ENCODE measurements at places on chromosomes 6 and 20.

- DNase-seq: no peak
These were observed at the start of gene MAPK13 for GRCh38 chr6:36129941-36130666. MAPK13 (plus strand) TSS chr6:36130513; CDS start chr6:36130583, 70 bp downstream.

DNA sequence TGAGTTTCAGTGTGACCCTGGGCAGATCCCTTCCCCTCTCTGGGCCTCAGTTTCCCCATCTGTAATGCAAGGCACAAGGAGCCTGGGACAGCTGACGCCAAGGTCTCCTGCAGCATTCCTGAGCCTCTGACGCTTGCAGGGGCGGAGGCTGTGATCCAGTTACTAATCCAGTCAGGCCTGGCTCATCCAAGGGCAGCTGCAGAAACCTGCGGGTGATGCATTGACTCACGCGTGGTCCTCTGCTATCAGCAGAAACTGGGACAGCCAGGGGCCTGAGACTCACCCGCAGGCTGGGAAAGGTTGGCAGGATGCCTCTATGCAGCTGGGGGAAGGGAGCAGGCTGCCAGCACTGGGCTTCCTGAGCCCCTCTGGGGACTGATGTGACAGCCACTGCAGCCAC, 65.0 kb upstream of the SIRPA start:
- no peak for DNase-seq

- DNase-seq: no peak
These were observed at the start of gene GLYATL3 for GRCh38 chr6:49499623-49500022. GLYATL3 (plus strand) TSS chr6:49499923; CDS start chr6:49511991, 12,068 bp downstream.

DNA sequence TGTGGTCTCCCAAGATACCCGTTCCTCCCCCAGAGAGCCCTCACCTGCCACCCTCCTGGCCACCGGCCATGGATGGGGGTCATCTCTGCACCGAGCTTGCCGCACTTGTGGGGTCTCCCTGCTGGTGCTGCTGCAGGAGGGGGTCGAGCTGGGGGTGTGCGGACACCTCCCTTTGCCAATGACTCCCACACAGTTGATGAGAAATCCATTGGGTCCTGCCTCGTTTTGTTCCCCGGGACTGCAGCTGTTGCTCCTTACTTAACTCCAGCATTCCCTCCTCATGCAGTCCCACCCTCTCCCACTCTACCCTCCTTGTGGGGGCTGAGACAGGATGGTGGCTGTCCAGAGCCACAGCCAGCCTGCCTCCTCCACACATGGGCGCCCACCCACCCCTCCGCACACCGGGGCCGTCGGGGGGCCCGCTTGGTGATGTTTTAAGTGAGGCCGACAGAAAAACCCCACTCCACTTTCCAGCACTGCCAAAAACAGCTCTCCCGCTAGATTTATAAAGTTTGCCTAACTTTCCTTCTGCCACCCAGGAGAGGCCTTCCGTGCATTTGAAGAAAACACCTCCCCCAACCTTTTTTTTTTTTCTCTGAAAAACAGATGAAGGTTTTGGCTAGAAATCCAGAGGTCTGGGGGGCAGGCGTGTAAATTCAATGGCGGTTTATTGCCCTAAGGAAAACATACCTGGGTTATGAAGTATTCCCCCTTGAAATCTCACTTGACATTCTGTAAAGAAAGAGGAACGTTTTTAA, 53.5 kb upstream of the APCDD1L start:
- no peak for DNase-seq

- no peak for DNase-seq
These were observed 646.6 kb upstream of the HS3ST5 start for GRCh38 chr6:114989279-114989964.

GRCh38 chr6:140045116-140045515, 670.7 kb upstream of the CITED2 start:
- no peak for DNase-seq

DNA sequence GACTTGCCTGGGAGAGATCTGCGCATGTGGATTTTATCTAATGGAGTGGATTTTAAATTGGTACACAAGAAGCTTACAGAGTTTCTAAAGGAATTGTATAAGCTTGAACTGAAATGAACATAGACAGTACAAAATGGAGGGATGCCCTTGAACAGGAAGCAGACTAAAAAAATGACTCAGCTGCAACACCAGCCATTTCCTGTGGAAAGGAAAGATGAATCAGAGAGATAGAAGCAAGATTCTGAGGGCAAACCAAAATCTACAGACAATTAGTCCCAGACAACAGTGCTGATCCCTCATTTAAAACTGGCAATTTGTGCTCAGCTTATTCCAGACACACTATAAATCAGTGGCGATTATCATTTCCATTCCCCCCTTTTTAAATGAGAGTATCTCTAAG, 114.6 kb upstream of the TCF21 start:
- DNase-seq: no peak

DNA sequence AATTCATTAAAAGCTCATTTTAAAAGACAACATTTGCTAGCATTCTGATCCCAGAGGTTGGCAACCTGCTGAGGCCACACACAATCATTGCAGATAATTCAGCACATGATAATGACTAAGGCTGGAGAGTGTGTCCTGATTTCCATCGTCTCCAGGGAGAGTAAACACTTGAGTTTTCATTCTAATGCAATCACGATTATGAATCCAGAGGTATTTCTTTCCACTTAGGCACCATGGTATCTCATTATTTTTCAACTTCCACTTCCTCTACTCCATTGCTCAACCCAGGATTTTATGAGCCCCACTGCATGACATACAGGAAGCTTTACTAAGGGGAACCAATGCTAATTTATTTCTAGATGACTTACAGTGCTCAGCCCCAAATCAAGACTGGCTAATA, 273.8 kb upstream of the AGPAT4 start:
- DNase-seq: no peak

DNA sequence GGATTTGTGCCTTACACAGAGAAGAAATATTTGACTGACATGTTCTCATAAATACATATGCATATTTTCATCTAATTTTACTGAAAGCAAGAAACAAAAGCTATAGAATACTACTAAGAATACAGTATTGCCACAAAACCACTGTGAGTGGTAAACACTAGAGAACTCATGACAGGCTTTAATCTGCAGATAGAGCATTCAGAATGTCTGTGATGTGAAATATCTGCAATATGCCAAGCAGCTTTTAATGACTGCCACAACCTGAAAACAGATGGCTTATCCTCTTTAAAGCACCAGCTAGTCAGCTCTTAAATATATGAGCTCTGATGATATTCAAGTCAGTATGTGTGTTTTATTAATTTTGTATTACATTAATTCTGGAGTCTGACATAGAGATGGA, 3.4 kb downstream of the NAPB start:
- no peak for DNase-seq

GRCh38 chr6:138484018-138484731, 15.1 kb downstream of the NHSL1 start:
- no peak for DNase-seq

GRCh38 chr6:141077355-141078333, 1055.1 kb upstream of the GJE1 start:
- DNase-seq: no peak

DNA sequence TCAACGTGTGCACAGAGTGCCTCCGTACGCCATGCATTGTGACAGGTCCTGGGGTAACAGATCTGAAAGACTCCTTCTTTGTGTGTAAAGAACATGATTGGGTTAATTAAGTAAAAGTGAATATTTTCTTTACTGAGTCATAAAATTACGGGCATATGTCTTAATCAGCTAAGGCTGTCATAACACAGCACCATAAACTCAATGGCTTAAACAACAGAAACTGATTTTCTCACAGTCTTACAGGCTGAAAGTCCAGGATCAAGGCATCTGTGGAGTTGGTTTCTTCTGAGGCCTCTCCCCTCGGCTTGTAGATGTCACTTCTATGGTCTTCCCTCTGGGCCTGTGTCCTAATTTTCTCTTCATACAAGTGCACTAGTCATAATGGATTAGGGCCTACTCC, 176.9 kb downstream of the MTFR2 start:
- DNase-seq: no peak

GRCh38 chr6:133753756-133754155, 135.2 kb upstream of the TCF21 start:
- DNase-seq: no peak

GRCh38 chr6:87220997-87221396, 65.6 kb downstream of the ZNF292 start:
- no peak for DNase-seq

DNA sequence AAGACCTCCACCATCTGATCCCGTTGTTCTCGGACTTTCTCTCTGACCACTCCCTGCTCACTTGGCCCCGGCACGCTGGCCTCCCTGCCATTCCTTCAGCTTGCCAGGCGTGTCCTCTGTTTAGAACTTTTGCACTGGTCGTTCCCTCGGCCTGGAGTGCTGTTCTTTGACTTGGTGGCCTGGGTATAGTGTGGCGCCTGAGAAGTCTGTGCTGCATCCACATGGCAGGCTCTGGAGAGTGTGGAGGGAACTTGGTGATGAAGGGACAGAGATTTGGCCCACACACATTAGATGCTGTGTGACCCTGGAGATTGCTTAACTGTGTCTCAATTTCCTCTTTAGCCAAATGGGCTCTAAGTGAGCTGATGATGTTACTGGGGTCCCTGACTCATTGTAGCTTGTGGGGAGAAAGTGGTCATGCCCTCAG, 13.0 kb upstream of the TGM2 start:
- no peak for DNase-seq

DNA sequence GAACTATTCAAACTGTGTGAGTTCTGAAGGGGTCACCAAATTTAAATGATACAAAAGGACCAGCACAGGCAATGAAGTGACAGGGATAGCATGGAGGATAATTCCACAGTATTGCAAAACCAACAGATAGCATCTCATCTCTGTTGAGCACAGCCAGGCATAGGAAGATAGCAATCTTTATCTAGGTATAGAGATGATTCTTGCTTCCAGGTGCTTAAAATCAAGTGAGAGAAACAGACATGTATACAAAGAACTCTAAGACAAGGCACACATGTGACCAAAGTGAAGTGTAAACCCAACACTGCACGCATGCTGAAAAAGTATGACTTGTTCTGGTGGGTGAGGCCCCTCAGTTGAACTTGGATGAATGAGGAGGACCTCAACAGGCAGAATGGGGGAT, 48.4 kb upstream of the ARMC2 start:
- DNase-seq: no peak

DNA sequence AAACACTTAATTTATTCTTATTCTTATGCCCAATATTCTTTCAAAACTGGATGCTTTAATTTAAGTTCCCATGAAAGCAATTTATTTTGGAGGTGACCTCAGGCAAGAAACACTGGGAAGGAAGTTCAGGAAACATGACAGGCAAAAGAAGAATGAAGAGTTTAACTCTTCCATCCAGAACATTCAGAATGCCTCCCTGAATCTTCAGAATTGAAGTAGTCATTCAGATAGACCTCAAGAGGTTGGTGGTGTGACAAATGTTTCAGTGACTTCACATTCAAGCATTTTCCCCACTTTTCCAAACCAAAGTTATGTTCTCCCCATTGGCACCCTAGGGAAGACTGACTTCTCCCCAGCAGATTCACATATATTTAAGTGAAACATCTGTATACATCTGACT, 110.5 kb downstream of the HAO1 start:
- DNase-seq: no peak

GRCh38 chr6:34095136-34095505, 50.8 kb downstream of the GRM4 start:
- no peak for DNase-seq

- no peak for DNase-seq
These were observed 14.8 kb upstream of the NAA20 start for GRCh38 chr20:20002101-20002998.

DNA sequence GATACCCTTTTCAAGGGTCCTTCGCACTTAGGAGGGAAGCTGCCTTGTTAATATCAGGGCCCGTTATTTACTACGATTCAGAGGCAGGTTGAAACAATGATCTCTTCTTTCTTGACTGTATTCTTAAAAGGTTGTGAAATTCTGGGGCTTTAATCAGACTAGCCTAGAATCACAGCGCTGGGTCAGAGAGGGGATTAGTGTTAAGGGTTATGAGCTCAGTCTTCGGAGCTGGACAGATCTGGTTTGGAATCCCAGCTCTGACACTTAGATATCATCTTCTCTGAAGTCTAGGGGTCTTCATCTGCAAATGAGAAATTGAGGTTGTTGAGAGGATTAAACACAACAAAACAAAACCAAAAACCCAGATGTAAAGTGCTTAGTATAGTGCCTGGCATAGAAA, 77.4 kb downstream of the CD83 start:
- no peak for DNase-seq

- DNase-seq: peak; percentile 3
These were observed 114.8 kb downstream of the TFAP2A start for GRCh38 chr6:10300071-10300470.

GRCh38 chr6:109466212-109466923, 10.8 kb upstream of the MICAL1 start:
- no peak for DNase-seq

DNA sequence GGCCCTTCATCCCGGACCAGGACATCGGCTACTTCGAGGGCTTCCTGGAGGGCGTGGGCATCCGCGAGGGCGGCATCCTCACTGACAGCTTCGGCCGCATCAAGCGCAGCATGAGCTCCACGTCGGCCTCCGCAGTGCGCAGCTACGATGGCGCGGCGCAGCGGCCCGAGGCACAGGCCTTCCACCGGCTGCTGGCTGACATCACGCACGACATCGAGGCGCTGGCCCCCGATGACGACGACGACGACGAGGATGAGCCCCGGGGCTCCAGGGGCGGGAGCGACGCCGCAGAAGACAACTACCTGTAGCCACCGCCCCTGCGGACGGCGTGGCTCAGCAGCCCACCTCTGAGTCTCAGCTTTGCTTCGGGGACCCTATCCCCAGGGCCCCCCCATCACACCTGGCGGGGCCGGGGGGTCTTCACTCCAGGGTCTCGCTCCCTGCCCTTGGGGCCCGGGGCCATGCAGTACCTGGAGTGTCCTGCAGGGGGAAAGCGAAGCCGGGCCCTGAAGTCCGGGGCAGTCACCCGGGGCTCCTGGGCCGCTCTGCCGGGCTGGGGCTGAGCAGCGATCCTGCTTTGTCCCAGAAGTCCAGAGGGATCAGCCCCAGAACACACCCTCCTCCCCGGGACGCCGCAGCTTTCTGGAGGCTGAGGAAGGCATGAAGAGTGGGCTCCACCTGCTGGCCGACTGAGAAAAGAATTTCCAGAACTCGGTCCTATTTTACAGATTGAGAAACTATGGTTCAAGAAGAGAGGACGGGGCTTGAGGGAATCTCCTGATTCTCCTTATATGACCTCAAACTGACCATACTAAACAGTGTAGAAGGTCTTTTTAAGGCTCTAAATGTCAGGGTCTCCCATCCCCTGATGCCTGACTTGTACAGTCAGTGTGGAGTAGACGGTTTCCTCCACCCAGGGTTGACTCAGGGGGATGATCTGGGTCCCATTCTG, 20.8 kb upstream of the HCK start:
- no peak for DNase-seq

DNA sequence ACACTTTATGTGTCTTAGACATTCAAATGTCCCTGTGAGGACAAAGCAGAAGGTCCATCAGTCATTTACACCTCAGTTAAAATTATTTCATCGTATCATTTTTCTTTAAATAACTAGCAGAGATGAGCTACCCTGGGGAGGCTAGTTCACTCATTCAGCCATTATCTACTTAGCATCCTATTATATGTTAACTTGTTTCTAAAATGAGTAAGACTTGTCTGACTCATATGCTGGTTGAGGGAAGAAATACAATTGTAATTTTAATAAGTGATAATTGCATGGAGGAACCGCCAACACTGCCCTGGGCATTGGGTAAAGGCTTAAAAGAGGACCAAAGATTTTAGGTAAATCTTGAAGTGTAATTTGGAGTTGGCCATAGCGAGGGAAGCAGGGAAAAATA, 12.4 kb upstream of the PTPRK start:
- no peak for DNase-seq

GRCh38 chr20:54347166-54347833, 128.1 kb upstream of the DOK5 start:
- DNase-seq: no peak
